AG09309 (cell line): ENCODE measurements at places on chromosomes 11 and 22.
A peak's percentile ranks its signal among the peaks of the same experiment; 100 is the strongest.

- no peak for DNase-seq
Observed at GRCh38 chr11:39651857-39652461, 1807.5 kb downstream of the LRRC4C start.

- DNase-seq, result no peak
Observed at GRCh38 chr11:32391956-32392553, 43.3 kb downstream of the WT1 start.

DNA sequence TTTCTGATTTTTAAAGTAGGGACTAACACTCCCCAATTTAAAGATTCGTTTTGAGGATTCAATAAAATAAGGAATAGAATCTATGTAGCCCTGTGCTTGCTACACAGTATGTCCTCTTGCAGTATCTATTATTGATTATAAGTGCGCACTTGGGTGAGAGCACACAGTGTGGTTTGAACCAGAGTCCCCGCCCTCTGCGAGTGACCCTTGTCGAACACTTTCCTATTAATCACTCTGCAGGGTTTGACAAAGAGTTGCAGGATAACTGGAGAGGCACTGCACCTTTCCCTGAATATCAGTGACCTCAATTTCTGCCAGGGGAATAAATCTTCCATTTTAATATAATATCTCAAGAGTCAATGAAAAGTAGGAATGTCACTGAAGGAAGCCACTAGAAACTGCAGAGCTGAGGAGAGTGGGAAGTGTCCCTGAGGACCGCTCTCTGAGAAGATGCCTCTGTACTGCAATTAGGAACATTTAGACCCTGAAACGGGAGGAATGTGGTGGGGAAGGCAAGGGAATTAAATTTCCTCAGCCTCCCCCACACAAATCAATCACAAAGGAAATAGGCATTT lies 182.2 kb downstream of the MAML2 start:
- DNase-seq, result no peak

DNA sequence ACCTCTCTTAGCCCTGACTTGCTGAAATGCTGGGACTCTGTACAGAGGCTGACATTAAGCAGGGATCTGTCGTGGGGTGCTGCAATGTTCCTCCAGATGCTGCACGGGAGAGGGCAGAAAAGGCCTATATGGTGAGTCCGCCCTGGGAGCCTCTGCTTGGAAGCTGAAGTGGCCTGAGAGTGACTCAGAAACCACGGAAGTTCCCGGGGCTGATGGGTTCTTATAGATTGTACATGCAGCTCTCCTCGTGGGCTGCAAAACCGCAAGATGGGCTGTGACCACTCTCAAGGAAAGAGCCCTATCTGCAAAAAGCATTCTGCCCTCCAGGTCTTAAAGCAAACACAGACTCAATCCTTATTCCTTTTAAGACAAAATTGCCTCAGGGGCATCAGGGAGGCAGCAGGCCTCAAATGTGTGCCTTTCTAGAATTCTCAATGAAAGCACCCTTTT lies 5.8 kb upstream of the SLC43A3 start:
- DNase-seq, result peak; percentile 50

- no peak for DNase-seq
Observed at GRCh38 chr11:118318124-118318523, 13.6 kb downstream of the CD3E start.

DNA sequence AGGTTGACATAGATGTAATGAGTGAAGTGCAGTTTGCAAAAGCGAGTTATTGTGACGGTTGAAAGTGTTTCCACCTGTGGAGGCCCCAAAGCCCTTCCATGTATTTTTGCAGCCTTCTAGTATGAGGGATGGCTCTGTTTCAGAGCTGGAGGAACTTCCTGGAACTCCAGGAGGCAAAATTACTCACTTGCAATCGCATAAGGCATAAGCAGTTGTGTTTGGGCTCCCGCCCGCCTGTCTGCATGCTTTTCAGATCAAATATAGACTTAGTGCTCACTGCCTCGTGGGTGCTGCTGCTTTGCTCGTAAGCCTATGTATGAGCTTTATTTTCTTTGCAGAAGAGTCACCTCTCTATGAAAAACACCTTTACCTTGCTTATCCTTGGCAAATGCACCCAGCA lies 146.8 kb upstream of the LARGE1 start:
- DNase-seq, result no peak

DNA sequence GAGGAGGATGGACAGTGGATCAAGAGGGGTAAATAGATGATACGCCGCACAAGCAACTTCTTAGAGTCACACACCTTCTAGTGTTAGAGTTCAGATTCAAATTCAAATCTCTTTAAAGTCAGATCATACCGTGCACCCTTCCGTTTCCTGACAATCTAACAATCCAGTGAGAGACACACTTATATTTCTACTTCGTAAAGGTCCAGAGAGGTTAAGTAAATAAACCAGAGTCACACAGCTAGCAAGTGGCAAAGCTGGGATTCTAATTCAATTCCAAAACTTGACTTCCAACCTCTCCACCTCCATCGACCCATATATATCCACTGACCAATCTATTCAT lies 34.0 kb downstream of the MIAT start:
- DNase-seq, result no peak

- DNase-seq, result no peak
Observed at GRCh38 chr11:100892886-100893285, 205.8 kb downstream of the ARHGAP42 start.

- no peak for DNase-seq
Observed at GRCh38 chr11:11157185-11157584, 195.9 kb downstream of the CSNK2A3 start.

- DNase-seq, result no peak
Observed at GRCh38 chr22:20035375-20036083, 14.6 kb downstream of the TANGO2 start.
